Tibial artery (tissue), 4 donors: ENCODE measurements at places on chromosomes 5 and 9.

- no peak overlapping the region for H3K4me3 ChIP-seq
- no peak for DNase-seq
Observed at GRCh38 chr9:82736126-82736525, 326.8 kb downstream of the RASEF start.

DNA sequence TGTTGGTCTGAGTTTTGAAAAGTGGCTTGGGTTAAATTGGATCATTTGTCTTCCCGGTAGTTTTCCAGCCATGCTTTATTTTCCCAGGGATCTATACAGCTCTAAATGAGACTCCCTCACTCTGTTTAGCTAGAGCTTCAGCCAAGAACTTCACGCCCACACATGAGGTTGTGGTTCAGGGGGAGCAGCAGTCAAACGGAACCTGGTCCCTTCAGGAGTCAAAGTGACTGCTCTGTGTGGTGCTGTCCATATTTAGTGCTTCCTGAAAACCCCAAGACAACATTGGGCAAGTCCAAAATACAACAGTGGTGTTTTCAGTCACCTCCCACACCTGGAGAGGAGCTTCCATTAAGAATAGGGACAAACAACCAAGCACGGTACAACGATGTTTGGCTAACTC, 90.5 kb downstream of the ANKH start:
- peak overlapping the region; percentile 32 for H3K27ac ChIP-seq
- no peak for DNase-seq
- no peaks in the 10 kb centered on the region for H3K27me3 ChIP-seq
- no peaks in the 10 kb centered on the region for H3K36me3 ChIP-seq
- no peaks in the 10 kb centered on the region for H3K4me1 ChIP-seq

- H3K4me1 ChIP-seq: peaks cover 52% of the 10 kb centered on the region
- DNase-seq: peak; percentile 90
- H3K36me3 ChIP-seq: no peaks in the 10 kb centered on the region
- H3K27ac ChIP-seq: peak overlapping the region; percentile 96
- H3K4me3 ChIP-seq: peak overlapping the region; percentile 67
- H3K27me3 ChIP-seq: no peaks in the 10 kb centered on the region
Observed at GRCh38 chr9:2017331-2018161, 2.4 kb downstream of the SMARCA2 start.

DNA sequence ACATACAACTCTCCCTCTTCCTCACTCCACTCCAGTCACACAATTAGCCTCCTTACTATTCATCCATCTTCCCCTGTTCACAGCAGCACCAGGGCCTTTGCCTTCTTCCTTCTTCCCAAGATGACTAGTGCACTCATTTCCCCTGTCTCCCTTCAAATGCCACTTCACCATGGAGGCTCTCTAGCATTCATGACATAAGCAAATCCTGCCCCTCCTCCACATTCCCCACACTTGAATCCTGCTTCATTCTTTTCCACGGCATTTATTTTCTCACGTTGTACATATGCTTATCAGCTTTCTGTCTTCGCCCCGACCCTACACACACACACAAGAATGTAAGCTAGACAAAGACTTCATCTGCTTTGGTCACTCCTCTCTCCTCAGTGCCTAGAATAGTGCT, 133.3 kb downstream of the CDK5RAP2 start:
- no peak for DNase-seq
- no peaks in the 10 kb centered on the region for H3K4me1 ChIP-seq
- no peaks in the 10 kb centered on the region for H3K27me3 ChIP-seq
- H3K4me3 ChIP-seq: no peak overlapping the region

DNA sequence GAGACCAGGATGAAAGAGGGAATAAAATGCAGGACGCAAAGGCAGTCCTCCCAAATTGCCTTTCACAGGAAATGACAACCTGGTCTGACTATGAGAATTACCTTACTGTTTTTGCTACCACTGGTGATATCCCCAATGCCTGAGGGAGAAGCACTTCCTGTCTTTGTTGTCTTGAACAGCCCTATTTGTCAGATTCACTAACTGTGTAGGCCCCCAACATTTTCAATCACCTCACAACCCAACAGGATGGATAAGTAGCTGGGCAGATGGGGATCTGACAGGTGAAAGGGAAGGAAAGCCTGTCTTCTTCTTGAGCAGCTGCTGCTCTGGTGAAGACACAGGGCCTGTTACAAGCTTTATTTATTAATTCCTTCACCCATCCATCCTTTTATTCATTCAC, 9.7 kb downstream of the ESM1 start:
- DNase-seq: no peak
- no peak overlapping the region for H3K27ac ChIP-seq
- H3K4me1 ChIP-seq: no peaks in the 10 kb centered on the region
- H3K27me3 ChIP-seq: no peaks in the 10 kb centered on the region
- H3K36me3 ChIP-seq: no peaks in the 10 kb centered on the region
- no peak overlapping the region for H3K4me3 ChIP-seq

GRCh38 chr5:150206779-150207115, 16.9 kb downstream of the SLC6A7 start:
- no peak overlapping the region for H3K27ac ChIP-seq
- no peaks in the 10 kb centered on the region for H3K36me3 ChIP-seq
- no peak overlapping the region for H3K4me3 ChIP-seq
- H3K4me1 ChIP-seq: peaks cover 13% of the 10 kb centered on the region
- DNase-seq: no peak
- no peaks in the 10 kb centered on the region for H3K27me3 ChIP-seq

DNA sequence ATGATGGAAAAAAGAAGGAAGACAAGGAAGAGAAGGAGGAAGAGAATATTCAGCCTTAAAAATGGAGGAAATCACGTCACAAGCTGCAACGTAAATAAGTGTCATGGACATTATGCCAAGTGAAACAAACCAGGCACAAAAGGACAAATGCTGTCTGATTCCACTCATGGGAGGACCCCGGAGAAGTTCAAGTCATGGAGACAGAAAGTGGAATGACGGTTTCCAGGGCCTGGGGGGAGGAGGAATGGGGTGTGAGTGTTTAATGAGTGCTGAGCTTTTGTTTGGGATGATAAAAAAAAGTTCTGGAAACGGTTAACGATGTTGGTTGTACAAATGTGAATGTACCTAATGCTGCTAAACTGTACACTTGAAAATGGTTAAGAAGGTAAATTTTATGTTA, 439.5 kb downstream of the GADD45G start:
- H3K27me3 ChIP-seq: no peaks in the 10 kb centered on the region
- H3K27ac ChIP-seq: no peak overlapping the region
- H3K36me3 ChIP-seq: no peaks in the 10 kb centered on the region
- H3K4me1 ChIP-seq: no peaks in the 10 kb centered on the region

DNA sequence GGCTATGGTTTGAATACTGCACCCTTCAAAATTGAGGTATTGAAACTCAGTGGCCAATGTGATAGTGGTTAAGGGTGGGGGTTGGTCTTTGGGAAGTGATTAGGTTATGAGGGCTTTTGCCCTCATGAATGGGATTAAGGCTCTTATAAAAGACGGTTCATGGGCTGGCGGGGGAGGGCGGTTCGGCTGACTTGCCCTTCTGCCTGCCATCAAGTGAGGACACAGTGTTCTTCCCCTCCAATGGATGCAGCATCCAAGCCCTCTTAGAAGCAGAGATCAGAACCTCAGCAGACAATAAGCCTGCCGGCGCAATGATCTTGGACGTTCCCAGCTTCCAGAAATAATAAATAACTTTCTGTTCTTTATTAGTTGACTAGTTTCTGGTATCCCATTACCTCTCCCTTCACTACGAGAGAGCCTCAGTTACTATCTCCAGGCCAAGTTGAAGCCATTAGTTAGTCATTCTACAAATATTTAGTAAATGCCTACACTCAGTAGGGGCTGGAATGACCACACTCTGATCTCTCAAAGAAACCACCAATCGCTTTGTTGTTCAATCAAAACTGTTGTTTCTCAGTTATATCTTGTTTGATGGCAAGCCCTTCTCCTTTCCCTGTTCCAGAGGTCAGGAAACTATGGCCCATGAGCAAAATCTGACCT, 219.3 kb downstream of the TSSK1B start:
- H3K27ac ChIP-seq: no peak overlapping the region
- H3K4me3 ChIP-seq: no peak overlapping the region
- DNase-seq: no peak
- no peaks in the 10 kb centered on the region for H3K27me3 ChIP-seq

- no peaks in the 10 kb centered on the region for H3K4me1 ChIP-seq
- peak overlapping the region; percentile 8 for H3K4me3 ChIP-seq
- H3K27me3 ChIP-seq: peaks cover 39% of the 10 kb centered on the region
- no peak for DNase-seq
- no peaks in the 10 kb centered on the region for H3K36me3 ChIP-seq
Observed at GRCh38 chr5:76083555-76084495, 642 bp downstream of the SV2C start.

DNA sequence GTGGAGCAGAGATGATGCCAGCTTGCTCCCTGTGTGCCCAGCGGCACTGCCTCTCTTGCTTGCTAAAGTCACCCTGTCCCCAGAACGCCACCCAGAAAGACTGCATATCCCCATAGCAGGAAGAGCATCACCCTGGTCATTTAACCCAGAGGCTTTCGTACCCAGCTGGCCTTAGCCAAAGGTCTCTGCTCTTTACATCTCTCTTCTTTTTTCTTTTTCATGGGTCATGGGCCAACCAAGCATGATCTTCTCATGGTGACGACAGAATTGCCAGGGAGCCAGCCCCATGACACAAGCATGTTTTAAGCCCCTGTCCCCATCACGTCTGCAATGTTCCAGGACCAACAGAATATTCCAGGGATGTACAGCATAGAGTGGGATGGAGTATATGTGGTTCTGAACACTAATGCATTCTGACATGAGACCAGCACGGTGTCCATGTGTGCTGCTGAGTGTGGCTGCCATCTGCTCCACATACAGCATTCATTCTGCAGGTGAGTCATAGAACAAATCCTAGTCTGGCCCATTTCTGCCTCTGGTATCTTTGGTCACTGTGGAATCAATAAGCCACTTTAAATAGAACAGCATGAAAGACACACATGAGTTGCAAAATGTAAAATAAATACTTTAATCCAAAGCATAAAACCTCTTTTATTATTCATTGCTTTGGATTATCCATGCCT, 203.0 kb downstream of the MED10 start:
- no peaks in the 10 kb centered on the region for H3K27me3 ChIP-seq
- H3K27ac ChIP-seq: no peak overlapping the region
- DNase-seq: no peak
- H3K4me3 ChIP-seq: no peak overlapping the region
- H3K36me3 ChIP-seq: no peaks in the 10 kb centered on the region

- DNase-seq: no peak
- H3K4me1 ChIP-seq: no peaks in the 10 kb centered on the region
- H3K27me3 ChIP-seq: peaks cover 69% of the 10 kb centered on the region
- no peak overlapping the region for H3K4me3 ChIP-seq
- H3K36me3 ChIP-seq: no peaks in the 10 kb centered on the region
- no peak overlapping the region for H3K27ac ChIP-seq
Observed at GRCh38 chr5:1205255-1206180, 4.1 kb downstream of the SLC6A19 start.

DNA sequence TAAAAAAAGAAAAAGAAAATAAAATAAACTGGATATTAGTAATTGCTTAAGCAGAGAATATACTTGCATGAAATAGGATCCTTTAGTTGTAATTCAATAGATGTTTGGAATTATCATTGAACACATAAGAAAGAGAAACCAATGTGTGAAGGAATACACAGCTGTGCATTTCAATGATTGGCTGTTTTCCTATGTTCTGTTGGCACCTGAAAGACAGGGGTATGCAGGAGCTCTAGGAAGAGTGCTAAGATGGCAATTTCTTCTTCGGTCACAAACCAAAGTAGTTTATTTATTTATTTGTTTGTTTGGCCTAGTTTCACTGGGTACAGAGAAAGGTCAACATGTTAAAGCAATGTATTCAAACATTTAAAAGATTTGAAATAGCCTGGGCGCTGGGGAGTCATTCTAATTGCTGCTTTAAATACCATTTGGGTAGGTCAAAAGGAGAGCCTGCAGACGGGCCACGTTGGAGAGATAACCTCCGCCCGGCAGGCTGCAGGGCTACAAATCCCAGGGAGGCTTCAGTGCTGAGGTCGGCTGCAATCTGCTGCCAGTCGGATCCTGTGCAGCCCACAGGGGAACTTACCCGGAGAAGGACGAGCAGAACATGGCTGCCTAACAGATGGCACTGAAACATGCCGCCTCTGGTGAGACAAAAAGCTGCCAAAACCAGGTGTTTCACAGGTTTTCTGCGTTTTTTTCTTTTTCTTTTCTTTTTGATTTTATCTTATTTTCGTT, 154.2 kb upstream of the TYRP1 start:
- no peak for DNase-seq
- H3K27ac ChIP-seq: no peak overlapping the region
- no peaks in the 10 kb centered on the region for H3K36me3 ChIP-seq
- peak overlapping the region; percentile 15 for H3K4me3 ChIP-seq
- no peaks in the 10 kb centered on the region for H3K27me3 ChIP-seq

DNA sequence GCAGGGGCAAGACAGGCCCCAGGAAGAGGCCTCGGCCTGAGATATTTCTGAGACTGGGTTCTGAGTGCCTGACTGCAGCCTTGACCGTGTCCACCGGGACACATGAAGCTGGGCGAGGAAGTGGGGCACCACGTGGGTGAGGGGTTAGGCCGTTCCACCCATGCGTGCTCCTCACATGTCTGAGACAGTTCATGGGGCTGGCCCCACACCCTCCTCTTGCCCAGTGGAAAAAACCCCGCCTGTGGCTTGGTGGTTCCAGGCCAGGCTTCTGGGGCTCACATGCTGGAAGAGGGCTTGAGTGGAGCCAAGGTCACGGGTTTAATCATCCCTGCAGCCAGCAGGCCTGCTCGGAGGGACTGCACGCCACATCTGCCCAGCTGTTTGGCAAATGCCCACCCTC, 11.4 kb downstream of the HMCN2 start:
- H3K27me3 ChIP-seq: no peaks in the 10 kb centered on the region
- no peaks in the 10 kb centered on the region for H3K36me3 ChIP-seq
- H3K4me1 ChIP-seq: no peaks in the 10 kb centered on the region

DNA sequence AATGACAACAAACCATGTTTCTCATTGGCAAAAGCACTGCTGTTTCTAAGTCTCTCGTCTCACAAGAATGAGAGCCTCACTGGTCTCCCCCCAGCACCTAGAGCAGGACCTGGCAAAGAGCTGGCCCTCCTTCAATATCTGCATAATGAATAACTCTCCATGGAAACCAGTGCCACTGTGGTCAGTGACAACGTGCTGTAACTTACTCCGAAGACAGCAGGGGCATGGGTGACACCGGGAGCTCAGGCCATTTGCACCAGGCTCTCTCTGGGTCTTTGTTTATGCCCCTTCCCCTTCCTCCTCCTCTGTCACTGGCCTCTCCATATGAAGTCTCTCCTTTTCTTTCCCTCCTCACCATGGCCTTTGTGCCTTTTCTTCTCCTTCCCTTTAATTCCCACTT, 33.3 kb downstream of the TAS2R1 start:
- no peaks in the 10 kb centered on the region for H3K27me3 ChIP-seq
- no peaks in the 10 kb centered on the region for H3K36me3 ChIP-seq
- no peak overlapping the region for H3K4me3 ChIP-seq

GRCh38 chr9:35954942-35955546, 2.9 kb downstream of the OR2S2 start:
- H3K36me3 ChIP-seq: no peaks in the 10 kb centered on the region
- no peak for DNase-seq
- H3K4me3 ChIP-seq: no peak overlapping the region
- H3K27ac ChIP-seq: no peak overlapping the region
- H3K4me1 ChIP-seq: no peaks in the 10 kb centered on the region
- no peaks in the 10 kb centered on the region for H3K27me3 ChIP-seq
